ENCODE measurements at places on chromosomes 11 and 22. TPM values are rescaled to one million over a fixed set of nuclear protein-coding genes. Genes with fewer than 3 reads are reported as not detected.
A peak's percentile ranks its signal among the peaks of the same experiment; 100 is the strongest.

DNA sequence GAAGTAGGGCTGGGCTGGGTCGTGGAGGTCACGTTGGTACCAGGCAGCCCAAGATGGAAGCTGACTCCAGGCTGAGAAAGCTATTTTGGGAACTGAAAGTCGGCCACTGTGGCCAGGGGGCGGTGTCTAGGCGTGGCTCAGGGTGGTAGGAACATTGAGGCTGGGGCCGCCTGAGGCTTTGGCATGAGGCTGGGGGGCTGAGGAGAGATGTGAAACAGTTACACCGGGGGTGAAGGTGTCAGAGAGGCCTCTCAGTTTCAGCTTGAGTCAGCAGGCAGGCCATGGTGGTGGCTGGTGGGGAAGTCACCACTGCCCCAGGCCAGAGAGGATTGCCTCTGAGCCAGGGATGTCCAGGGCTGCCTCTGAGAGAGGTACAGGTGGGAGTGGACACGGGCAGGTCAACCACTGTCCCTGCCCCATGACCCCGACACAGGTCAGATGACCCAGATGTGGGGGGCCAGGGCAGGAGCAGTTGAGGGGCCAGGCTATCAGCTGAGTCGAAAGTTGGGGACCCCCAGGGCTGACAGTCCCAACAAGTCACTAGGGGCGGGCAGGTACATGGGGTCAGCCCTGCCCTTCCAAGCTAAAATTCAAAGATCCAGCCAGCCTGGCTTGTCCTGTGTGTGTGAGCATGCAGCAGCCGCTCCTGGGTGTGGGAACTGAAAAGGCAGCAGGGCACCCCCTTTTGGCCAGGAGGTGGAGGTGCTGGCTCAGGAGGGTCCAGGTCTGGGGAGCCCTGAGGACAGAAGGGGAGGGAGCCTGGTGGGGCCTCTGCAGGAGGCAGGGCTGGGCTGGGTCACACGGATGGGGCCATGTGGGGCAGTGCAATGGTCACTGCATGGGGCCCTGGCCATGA lies 7.2 kb downstream of the KCNK7 start:
- peak; percentile 84 for DNase-seq

DNA sequence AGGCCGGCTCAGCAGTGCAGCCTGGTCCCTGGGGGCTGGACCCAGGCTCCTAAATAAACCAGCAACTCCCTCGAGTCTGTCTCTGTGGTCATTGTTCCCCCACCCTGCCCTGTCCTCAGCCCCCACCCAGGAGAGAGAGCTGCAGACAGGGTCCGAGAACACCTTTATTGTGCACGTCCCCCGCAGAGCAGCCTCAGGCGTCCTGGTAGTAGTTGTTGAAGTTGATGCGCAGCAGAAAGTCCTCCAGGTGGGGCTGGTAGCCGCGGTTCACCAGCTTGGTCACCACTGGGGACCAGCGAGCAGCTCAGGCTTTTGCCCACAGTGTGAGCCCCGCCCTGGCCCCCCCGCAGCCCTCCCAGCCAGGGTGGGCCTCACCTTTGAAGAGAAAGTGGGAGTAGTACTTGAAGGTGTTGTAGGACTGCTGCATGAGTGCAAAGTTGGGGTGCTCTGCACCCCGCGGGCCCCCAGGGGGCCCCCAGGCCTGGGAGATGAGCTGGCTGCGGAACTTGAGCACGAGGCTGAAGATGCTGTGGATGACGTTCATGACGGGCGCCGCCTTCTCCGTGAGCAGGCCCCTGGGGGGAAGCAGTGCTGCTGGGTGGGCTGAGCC lies 16.8 kb downstream of the SELENOO start:
- DNase-seq = no peak

- no peak for DNase-seq
These were observed 9.2 kb downstream of the KCNC1 start for GRCh38 chr11:17743808-17744119.

DNA sequence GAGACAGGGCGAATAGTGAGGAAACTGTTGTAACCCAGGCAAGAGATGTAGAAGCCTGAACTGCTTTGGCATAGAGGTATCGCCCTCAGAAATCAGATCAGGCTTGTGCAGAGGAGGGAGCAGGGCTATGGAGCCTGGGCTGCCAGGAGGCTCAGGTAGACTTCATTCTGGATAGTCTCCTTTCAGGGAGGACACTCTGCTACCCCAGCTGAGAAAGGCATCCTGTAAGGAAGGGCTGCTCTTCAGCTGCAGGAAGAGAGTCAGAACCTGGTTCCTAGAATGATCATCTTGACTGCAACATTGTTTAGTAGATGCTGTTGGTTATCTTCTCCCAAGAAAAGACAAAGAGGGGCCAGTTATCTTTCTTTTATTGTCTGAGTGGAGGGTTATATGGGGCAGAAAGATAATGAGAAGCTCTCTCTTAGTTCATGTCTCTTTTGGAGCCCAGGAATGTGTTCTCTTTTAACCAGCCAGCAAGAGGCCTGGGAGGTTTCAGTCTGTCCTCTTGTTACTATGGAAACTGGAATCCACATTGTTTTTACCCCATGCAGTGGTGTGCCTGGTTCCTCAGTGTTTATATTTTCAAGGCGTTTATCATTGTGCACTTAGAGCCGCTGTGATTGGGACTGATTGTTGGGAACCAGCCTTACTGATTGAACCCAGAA lies 95.7 kb downstream of the STIM1 start:
- no peak for DNase-seq

GRCh38 chr11:99988471-99988837 lies 698.6 kb upstream of the ARHGAP42 start:
- DNase-seq = no peak

GRCh38 chr11:3340025-3340424 lies 38.9 kb downstream of the ZNF195 start:
- DNase-seq = no peak

DNA sequence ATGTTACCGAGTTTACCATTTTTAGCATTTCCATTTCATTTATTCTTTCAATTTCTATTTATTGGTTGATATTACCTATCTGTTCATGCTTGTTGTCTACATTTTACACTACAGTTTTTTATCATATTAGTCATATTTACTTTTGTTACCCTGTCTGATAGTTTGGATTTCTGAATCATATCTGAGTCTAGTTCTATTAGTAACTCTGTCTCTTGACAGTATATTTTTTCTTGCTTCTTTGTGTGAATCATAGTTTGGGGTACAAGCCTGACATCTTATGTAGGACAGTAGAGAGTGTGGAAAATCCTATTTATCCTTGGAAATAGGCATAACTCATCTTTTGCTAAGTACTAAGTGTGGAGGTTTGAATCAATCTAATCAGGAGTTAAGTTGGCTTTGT lies 263.9 kb upstream of the SESN3 start:
- DNase-seq = no peak

- DNase-seq = no peak
These were observed 3.9 kb upstream of the CDC42EP2 start for GRCh38 chr11:65310736-65311135.

GRCh38 chr11:45275828-45276227 lies 10.3 kb downstream of the SYT13 start:
- no peak for DNase-seq

- DNase-seq = no peak
These were observed 17.6 kb downstream of the KCNJ4 start for GRCh38 chr22:38437416-38437815.

GRCh38 chr22:24189249-24190158 lies 8.2 kb downstream of the SUSD2 start:
- DNase-seq = peak; percentile 59

GRCh38 chr22:37940698-37941376 lies 12.6 kb downstream of the C22orf23 start:
- no peak for DNase-seq

DNA sequence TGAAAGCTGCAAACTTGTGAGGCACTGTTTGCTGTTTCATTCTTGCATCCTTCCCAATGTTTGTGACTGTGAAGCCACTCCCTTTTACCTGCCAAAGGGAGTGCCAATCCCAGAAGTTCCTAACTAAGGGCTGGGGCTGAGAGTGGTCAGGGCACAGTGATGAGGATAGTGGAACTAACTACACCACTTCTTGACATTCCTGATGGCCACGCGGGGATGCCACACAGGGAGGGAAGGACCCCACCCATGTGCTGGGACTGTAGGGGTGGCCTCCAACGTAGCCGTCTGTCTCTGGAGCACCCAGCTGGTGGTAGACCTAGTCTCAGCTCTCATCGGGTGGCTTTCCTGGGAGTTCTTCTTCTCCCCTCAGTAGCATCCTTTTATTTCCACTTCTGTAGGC lies 335.5 kb downstream of the CADM1 start:
- DNase-seq = no peak

GRCh38 chr11:57357856-57358255 lies 19.7 kb downstream of the P2RX3 start:
- no peak for DNase-seq

GRCh38 chr11:63641727-63642126 lies 27.5 kb upstream of the PLAAT3 start:
- no peak for DNase-seq

- DNase-seq = no peak
These were observed 89.0 kb downstream of the APIP start for GRCh38 chr11:34827228-34827627.

- no peak for DNase-seq
These were observed 55.1 kb downstream of the AMOTL1 start for GRCh38 chr11:94823102-94823732.

DNA sequence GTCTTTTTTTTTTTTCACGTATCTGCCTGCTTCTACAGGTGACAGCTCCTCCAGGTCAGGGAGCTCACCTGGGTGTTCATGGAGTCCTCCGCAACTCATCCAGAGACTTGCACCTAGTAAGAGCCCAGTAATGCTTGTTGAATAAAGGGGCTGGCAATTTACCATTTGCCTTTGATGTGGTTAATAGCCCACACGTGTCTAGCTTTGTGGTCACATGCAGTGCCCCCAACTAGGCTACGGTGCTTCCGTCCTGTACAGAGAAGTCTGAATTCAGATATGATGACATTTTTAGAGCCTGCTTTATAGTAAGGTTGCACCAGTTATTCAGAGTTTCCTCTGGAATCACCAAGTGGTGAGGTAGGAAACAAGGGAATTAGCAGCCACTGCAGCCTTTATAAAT lies 199.4 kb upstream of the MTMR2 start:
- DNase-seq = peak; percentile 24

DNA sequence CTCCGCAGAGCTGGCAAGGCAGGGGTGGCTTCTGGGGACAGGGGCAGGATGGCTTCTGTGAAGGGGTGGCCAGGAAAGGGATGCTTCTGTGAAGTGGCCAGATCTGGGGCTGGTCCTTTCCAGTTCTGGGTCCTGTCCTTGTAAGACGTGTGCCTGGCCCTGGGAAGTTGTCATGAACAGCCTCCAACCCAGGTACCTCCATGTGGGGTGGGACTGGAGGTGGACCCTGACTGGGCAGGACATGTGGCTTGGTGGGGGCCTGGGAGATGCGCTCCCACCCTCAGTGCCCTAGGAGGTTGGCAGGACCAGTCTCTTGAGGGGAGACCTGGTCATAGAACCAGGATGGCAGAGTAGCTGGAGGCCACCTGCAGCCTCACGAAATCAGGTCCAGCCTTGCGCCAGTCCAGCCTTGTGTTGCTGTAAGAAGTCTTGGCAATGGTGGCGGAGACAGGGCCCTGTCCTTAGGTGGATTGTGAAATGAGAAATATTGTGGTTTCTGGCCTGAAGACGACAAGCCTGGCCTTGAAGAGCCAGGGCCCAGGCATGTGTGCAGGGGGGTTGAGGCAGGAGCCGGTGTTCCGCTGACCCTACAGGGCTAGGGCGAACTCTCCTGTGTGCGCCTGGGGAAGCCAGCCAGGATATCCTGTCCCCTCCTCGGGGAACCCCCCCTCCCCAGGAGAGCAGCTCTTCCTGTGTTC lies 2.6 kb downstream of the KCNQ1 start:
- DNase-seq = no peak

- DNase-seq = no peak
These were observed 19.5 kb downstream of the TSPAN4 start for GRCh38 chr11:862081-862661.

GRCh38 chr22:41539146-41540005 lies 4.9 kb downstream of the POLR3H start:
- DNase-seq = no peak

- DNase-seq = no peak
These were observed 273.7 kb downstream of the DDX10 start for GRCh38 chr11:108938604-108939003.

DNA sequence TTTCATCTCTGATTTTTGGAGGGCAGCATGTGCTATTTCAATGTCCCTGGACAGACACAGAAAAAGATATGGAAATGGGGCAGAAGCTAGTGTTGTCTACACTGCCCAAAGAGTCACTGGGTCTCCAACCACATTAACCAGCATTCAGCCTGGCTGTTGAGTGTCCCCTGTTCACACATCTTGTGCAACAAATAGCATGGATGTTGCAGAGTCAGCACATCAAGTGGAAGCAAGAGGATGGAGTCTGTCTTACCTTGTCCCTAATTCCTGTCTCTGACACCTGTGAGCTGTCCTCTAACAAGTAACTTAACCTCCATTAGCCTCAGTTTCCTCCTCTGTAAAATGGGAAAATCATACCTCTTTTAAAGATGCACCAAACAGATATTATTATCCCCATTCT lies 60.2 kb downstream of the RCN1 start:
- DNase-seq = no peak

- peak; percentile 78 for DNase-seq
These were observed 4.2 kb upstream of the STIP1 start for GRCh38 chr11:64181506-64182411.

GRCh38 chr11:121961321-121961801 lies 154.7 kb downstream of the BLID start:
- no peak for DNase-seq

DNA sequence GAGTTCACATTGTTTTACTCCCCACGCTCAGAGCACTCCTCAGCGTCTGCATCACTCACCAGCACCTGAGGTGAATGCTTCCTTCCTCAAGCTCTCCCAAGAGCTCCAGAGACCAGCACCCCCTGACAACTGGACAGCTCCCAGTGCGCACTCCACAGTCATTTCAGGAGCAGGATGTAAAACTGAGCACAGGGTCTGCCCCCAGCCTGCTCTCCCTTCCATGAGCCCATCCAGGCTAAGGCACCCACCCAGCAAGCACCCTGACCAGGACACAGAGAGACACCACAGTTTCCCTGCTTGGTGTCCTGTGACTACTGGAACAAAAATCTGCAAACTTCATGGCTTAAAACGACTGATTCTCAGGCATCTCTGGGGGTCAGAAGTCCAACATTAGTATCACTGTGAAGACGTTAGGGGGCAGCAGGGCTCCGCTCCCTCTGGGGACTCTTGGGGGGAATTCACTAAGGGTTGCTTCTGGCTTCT lies 3.3 kb downstream of the SCGB1D2 start:
- DNase-seq = peak; percentile 24

- DNase-seq = no peak
These were observed 50.3 kb upstream of the CD44 start for GRCh38 chr11:35088676-35089075.

SCO2 gene
- total RNA-seq = 4.1 TPM

HPX gene
- 5.2 TPM for total RNA-seq

SPON1 gene
- not detected for total RNA-seq

PANX3 gene
- total RNA-seq = not detected

TRIM6 gene
- not detected for total RNA-seq

IFITM10 gene
- 1.2 TPM for total RNA-seq

MMP7 gene
- not detected for total RNA-seq

IL18 gene
- total RNA-seq = not detected

MRTFA gene
- 60.4 TPM for total RNA-seq

CNTF gene
- 3.3 TPM for total RNA-seq

HEPHL1 gene
- not detected for total RNA-seq

OR51B2 gene
- not detected for total RNA-seq

Measured in OCI-LY7 (cell line).